ENCODE measurements at places on chromosomes 5 and 9.

DNA sequence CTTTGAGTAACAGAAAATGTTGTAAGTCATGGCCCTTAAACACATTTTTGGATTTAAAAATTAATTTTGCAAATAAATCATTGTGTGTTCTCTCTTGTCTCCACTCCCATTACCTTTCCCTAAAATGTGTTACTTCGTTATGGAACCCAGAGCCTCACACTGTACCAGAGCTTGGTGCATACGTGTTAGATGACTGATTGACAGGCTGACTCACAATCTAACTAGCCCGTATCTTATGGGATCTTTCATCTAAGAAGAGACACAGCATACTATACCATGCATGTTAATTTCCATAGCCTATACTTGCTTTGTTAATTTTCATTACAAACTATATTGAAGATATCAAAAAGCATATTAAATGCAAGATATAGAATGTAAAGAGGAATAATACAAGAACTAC, 87.1 kb downstream of the SPRY4 start:
- H3K27ac ChIP-seq: no peak overlapping the region
- no peak for DNase-seq
- no peaks in the 10 kb centered on the region for H3K27me3 ChIP-seq

DNA sequence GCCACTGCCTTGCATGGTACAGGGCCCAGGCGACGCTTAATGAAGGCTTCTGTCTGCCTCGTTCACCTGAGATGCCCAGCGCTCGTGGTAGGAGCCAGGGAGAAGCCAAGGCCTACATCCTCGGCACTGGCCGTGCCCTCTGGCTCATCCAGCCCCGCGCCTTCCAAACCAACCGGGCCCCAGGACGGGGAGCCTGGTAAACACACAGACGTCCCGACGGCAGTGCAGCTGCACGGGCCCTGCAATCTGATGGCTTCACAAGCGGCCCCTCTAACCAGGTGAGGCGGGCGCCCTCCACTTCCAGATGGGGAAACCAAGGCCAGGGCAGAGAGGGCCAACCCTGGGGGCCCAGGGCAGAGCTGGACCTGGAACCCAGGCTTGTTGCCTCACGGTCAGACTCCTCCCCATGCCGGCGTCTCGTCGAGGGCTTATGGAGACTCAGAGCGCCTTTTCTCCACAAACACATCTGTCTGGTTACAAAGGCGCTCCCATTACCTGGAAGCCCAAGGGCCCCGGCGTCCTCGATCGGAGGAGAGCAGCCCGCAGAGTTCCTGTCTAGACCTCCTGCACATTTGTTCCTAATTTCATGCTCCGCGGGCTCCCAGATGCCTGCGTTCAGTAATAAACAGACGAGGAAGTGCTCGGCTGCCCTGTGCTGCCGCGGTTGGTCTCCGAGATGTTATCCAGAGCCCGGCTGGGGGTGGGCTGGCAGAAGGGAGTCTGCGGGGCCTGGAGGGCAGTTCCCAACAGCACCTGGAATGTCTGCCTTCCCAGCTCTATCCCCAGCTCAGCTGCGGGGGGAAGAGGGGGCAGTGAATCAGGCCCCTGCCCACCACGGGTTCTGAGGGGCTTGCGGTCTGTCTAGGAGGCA, 23.5 kb downstream of the FAM163B start:
- H3K36me3 ChIP-seq: no peaks in the 10 kb centered on the region
- no peaks in the 10 kb centered on the region for H3K4me1 ChIP-seq
- H3K27ac ChIP-seq: no peak overlapping the region
- H3K27me3 ChIP-seq: no peaks in the 10 kb centered on the region
- no peak overlapping the region for H3K4me3 ChIP-seq

- H3K27ac ChIP-seq: no peak overlapping the region
- H3K36me3 ChIP-seq: no peaks in the 10 kb centered on the region
- H3K27me3 ChIP-seq: no peaks in the 10 kb centered on the region
- no peak for DNase-seq
Measured at GRCh38 chr5:85334-85995, 6.5 kb upstream of the PLEKHG4B start.

DNA sequence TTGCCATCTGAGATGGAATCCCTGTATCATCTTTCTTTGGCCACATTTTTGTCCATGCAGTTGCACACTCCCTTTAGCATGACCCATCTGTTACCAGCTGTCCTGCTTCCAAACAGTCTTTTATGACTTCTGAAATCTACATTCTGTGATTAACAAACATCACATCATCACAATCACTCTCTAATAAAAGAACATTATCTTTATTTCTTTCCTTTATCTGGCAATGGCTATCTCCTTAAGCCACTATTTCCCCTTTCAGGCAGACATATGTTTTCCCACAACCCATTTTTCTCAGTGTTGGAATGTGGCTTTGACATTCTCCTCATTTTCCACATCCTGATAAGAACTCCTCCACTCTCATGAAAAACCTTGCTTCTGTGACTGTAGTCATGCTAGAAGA, 141.0 kb downstream of the ST8SIA4 start:
- no peak overlapping the region for H3K27ac ChIP-seq
- no peak for DNase-seq
- H3K4me3 ChIP-seq: no peak overlapping the region
- no peaks in the 10 kb centered on the region for H3K36me3 ChIP-seq
- no peaks in the 10 kb centered on the region for H3K4me1 ChIP-seq

GRCh38 chr9:124814164-124814535, 37.2 kb downstream of the OLFML2A start:
- H3K4me1 ChIP-seq: peaks cover 18% of the 10 kb centered on the region
- no peak overlapping the region for H3K4me3 ChIP-seq
- DNase-seq: no peak
- no peaks in the 10 kb centered on the region for H3K27me3 ChIP-seq

DNA sequence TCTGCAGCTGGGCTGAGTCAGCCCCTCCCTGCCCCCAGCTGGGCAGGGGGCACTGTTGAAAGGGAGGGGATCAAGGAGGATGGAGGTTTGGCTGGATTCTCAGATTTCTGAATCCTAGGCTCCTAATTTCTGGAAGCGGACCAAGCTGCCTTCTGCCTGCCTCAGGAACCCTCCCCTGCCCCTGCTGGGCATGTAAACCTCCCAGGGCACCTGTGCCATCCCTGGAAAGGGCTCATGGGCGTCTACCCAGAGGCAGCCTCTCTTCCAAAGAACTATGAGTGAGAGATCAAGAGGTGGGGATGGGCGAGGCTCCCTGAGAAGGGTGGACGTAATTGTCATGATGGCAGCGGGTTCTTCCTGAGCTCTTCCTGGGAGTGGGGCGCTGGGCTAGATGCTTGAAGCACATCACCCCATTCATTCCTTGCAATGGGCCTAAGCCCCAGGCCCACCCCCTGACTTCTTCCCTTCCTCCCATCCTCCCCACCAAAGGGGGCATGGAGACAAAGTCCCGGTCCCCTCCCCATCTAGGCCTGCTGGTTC, 21.6 kb downstream of the CSF1R start:
- H3K27ac ChIP-seq: no peak overlapping the region
- DNase-seq: no peak
- H3K36me3 ChIP-seq: no peaks in the 10 kb centered on the region
- no peaks in the 10 kb centered on the region for H3K4me1 ChIP-seq

- no peaks in the 10 kb centered on the region for H3K4me1 ChIP-seq
- no peak overlapping the region for H3K4me3 ChIP-seq
- H3K27me3 ChIP-seq: no peaks in the 10 kb centered on the region
- no peak for DNase-seq
Measured at GRCh38 chr5:157867751-157868387, 8.9 kb upstream of the CLINT1 start.

DNA sequence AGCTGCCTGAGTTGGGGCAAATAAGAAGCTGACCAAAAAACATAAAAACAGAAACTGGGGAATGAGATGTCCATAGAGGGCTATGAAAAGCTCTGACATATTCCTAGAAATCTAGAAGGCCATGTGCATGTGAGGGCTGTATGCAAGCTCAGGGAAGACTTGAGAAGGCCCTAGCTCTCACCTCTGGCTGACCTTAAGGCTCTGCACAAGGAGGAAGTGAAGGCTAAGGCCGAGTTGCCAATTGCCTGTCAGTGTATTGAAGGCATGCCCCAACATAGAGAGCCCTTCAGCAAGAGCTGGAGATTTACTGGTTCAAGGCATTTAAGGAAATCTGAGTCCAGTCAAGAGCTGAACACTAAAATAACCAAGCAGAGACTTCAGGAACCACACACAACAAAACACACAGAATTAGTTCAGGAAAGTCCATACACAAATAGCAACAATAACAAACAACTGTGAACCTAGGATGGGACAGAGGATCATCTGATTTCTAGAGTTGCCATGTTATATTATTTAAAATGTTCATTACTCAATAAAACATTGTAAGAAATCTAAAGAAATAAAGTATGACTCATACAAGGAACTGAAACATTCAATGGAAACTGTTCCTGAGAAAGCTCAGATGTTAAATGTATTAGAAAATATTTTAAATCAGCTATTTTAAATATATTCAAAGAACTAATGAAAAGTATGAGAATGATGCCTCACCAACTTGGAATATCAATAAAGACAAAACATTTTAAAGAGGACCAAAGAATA, 161.8 kb downstream of the AUH start:
- DNase-seq: no peak
- H3K27me3 ChIP-seq: no peaks in the 10 kb centered on the region
- H3K4me3 ChIP-seq: no peak overlapping the region
- peaks cover 17% of the 10 kb centered on the region for H3K4me1 ChIP-seq
- H3K36me3 ChIP-seq: no peaks in the 10 kb centered on the region
- peak overlapping the region; percentile 86 for H3K27ac ChIP-seq

DNA sequence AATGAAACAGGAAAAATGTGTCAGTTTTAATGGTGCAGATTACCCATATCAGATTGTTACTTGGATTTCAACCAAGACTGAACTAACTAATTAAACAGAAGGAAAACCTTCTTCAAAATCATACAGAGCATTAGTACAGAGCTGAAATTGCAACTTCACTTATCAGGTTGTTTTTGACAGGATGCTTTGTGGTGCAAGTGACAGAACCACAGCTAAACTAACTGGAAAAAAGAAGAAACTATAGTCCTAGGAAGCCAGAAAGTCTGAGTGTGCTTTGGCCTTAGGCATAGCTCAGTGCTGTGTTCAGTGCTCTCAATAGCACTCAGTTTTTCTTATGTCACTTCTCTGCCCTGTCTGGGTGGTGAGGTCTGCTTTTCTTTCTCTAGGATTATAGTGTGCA, 267.4 kb downstream of the CHSY3 start:
- H3K36me3 ChIP-seq: no peaks in the 10 kb centered on the region
- no peak overlapping the region for H3K27ac ChIP-seq
- H3K4me3 ChIP-seq: no peak overlapping the region
- DNase-seq: no peak
- no peaks in the 10 kb centered on the region for H3K4me1 ChIP-seq

- no peaks in the 10 kb centered on the region for H3K36me3 ChIP-seq
- H3K4me3 ChIP-seq: no peak overlapping the region
- DNase-seq: no peak
- no peaks in the 10 kb centered on the region for H3K27me3 ChIP-seq
- no peak overlapping the region for H3K27ac ChIP-seq
- no peaks in the 10 kb centered on the region for H3K4me1 ChIP-seq
Measured at GRCh38 chr9:89706731-89707191, 101.9 kb downstream of the GADD45G start.

DNA sequence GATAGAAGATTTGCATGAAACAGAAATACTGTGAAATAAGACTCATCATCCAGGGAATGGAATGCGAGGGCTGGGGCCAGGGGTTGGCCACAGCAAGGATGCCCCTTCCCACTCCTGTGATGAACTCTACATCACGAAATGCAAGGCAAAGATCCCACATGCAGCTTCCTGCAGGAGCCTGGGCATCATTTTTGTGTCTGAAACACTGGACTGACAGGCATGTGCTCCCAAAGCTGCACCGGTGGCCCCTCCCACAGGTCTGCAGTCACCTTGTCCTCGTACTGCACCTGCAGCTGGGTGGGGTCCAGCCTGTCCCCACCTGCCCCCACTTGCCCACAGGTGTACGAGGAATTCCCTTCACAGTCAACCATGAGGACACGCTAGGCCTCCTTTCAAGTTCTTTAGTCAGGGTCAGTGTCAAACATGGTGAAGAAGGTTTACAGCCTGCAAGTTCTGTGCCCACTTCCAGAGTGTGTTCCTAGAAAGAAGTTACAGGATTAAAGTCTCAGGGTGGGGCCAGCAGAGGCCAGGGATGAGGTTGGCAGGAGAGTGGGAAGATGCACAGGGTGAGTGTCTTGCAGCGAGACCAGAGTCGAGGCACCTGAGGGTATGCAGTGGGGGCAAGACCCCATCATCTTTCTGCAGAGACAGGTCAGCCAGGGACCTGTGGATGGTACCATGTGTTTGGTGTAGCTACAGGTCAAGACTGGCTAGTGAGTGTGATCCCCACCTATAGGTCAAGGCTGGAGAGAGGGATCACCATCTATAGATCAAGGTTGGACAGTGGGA, 155.0 kb upstream of the IRX2 start:
- DNase-seq: no peak
- H3K4me3 ChIP-seq: no peak overlapping the region
- H3K27me3 ChIP-seq: no peaks in the 10 kb centered on the region
- H3K27ac ChIP-seq: no peak overlapping the region
- no peaks in the 10 kb centered on the region for H3K36me3 ChIP-seq
- H3K4me1 ChIP-seq: no peaks in the 10 kb centered on the region
